ENCODE measurements at places on chromosomes 12 and 14. TPM values are rescaled to one million over a fixed set of nuclear protein-coding genes. Genes with fewer than 3 reads are reported as not detected.

DNA sequence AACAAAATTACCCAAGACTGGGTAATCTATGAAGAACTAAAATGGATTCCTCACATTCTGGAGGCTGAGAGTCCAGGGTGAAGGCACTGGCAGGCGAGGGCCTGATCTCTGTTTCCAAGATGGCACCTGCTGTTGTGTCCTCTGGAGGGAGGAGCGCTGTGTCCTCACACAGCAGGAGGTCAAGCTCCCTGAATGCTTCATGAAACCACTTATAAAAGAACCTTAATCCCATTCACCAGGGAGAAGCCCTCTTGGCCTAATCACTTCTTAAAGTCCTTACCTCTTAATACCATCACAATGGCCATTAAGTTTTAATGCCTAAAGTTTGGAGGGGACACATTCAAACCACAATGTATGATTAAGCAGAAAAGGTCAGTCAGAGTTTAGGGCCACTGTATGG is 172.4 kb downstream of the EMP1 start:
- H3K4me1 ChIP-seq = no peaks in the 10 kb centered on the region
- H3K27ac ChIP-seq = no peak overlapping the region
- peaks cover 12% of the 10 kb centered on the region for H3K27me3 ChIP-seq
- H3K36me3 ChIP-seq = no peaks in the 10 kb centered on the region
- no peak for DNase-seq

DNA sequence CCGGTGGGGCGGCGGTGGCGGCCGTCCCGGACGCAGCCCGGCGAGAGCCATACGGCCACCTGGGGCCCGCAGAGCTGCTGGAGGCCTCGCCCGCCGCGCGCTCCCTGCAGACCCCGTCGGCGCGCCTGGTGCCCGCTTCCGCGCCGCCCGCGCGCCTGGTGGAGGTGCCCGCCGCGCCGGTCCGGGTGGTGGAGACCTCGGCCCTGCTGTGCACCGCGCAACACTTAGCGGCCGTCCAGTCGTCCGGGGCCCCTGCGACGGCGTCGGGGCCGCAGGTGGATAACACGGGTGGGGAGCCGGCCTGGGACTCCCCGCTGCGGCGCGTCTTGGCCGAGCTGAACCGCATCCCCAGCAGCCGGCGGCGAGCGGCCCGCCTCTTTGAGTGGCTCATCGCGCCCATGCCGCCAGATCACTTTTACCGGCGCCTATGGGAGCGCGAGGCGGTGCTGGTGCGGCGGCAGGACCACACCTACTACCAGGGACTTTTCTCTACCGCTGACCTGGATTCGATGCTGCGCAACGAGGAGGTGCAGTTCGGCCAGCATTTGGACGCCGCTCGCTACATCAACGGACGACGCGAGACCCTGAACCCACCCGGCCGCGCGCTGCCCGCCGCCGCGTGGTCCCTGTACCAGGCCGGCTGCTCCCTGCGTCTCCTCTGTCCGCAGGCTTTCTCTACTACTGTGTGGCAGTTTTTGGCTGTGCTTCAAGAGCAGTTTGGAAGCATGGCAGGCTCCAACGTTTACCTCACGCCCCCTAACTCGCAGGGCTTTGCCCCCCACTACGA is 716 bp downstream of the RIOX1 start:
- peak; percentile 94 for DNase-seq
- peaks cover 9% of the 10 kb centered on the region for H3K4me1 ChIP-seq
- no peaks in the 10 kb centered on the region for H3K27me3 ChIP-seq
- peaks cover 8% of the 10 kb centered on the region for H3K36me3 ChIP-seq
- H3K27ac ChIP-seq = peak overlapping the region; percentile 69

DNA sequence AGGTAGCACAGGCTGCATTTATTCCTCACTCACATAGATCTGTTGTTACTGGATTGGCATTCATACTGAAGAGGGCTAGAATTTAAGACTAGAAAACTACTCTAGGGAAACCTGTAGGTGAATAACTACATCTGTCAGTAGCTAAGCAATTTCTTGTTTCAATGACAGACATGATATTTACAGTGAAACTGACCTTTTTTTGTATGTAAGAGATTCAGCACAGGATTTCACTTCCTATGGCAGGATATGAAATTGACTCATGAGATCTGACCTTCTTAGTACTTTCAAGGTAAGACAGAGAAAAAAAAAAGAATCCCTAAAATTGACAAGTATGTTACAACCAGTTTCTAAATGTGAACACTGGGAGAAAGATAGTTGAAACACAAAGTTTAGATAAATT is 189.8 kb upstream of the SLC16A7 start:
- DNase-seq = no peak
- no peaks in the 10 kb centered on the region for H3K27me3 ChIP-seq
- H3K27ac ChIP-seq = no peak overlapping the region
- H3K4me1 ChIP-seq = no peaks in the 10 kb centered on the region
- no peak overlapping the region for H3K4me3 ChIP-seq

DNA sequence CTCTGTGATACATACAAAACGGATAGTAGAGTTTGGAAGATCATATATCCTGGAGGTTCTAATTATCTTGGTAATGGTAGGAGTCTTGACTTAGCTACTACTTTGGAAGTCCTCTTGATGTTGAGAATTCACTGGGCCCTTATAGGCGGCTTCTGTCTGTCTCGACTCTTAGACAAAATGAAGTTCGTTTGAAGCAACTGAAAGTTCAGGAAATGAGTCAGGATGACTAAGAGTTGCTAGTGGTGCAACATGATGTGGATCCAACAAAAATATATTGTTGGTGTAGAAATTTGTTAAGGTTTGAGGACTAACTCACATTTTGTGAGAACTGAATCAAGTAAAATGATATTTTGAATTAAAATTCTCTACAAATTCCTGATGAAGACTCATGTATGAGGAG is 272.7 kb downstream of the AEBP2 start:
- H3K27me3 ChIP-seq = no peaks in the 10 kb centered on the region
- peaks cover 23% of the 10 kb centered on the region for H3K4me1 ChIP-seq
- no peaks in the 10 kb centered on the region for H3K36me3 ChIP-seq

The A2M gene
- 2.9 TPM for total RNA-seq

The CSRP2 gene
- total RNA-seq = 13.4 TPM
